ENCODE measurements at places on chromosomes 7 and 10. TPM values are rescaled to one million over a fixed set of nuclear protein-coding genes. Genes with fewer than 3 reads are reported as not detected.

PLAC9 gene
- 5.5 TPM for total RNA-seq

NUDT13 gene
- total RNA-seq, result 3.4 TPM

FAM25C gene
- not detected for total RNA-seq

- no peak overlapping the region for H3K4me3 ChIP-seq
- no peak for DNase-seq
- H3K27ac ChIP-seq, result no peak overlapping the region
- no peaks in the 10 kb centered on the region for H3K27me3 ChIP-seq
- H3K36me3 ChIP-seq, result no peaks in the 10 kb centered on the region
Observed at GRCh38 chr7:119964788-119965542, 308.0 kb upstream of the KCND2 start.

DNA sequence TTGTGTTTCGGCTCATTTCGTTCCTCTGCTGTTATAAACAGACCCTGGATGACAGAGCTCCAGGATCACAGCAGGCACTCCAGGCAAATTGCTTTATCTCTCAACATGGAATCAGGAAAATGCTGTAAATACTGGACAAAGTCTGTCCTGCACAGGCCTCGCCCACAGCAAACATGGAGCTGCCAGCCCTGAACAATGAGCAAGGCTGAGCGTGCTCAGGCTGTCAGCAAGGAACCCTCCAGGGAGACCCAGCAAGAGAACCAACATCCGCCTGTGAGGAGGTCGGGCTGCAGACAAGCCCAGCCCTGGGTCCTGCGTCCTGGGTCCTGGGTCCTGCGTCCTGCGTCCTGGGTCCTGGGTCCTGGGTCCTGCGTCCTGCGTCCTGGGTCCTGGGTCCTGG, 180.8 kb downstream of the PTPRN2 start:
- H3K27ac ChIP-seq, result no peak overlapping the region
- no peaks in the 10 kb centered on the region for H3K36me3 ChIP-seq
- DNase-seq, result no peak
- H3K4me1 ChIP-seq, result no peaks in the 10 kb centered on the region
- H3K27me3 ChIP-seq, result no peaks in the 10 kb centered on the region
